ENCODE measurements at places on chromosomes 16 and 17.
A peak's percentile ranks its signal among the peaks of the same experiment; 100 is the strongest.

DNA sequence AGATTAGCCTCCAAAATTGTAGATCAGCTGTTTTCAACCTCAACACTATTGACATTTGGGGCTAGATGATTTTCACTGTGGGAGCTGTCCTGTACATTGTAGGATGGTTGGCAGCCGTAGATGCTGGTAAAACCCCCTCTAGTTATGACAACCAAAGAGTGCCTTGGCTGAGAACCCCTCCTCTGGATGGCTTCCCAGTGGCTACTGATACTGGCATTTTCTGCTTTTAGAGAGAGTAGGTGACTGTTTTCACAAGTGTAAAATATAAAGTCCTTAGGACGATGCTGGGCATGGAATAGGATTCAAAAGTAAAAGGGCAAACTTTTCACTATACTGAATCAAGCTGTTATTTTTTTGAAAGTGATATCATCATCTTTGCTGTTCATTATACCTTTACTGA lies 1048.8 kb upstream of the EEF2KMT start:
- no peak for DNase-seq

GRCh38 chr16:85090181-85090580 lies 22.1 kb downstream of the CIBAR2 start:
- no peak for DNase-seq

DNA sequence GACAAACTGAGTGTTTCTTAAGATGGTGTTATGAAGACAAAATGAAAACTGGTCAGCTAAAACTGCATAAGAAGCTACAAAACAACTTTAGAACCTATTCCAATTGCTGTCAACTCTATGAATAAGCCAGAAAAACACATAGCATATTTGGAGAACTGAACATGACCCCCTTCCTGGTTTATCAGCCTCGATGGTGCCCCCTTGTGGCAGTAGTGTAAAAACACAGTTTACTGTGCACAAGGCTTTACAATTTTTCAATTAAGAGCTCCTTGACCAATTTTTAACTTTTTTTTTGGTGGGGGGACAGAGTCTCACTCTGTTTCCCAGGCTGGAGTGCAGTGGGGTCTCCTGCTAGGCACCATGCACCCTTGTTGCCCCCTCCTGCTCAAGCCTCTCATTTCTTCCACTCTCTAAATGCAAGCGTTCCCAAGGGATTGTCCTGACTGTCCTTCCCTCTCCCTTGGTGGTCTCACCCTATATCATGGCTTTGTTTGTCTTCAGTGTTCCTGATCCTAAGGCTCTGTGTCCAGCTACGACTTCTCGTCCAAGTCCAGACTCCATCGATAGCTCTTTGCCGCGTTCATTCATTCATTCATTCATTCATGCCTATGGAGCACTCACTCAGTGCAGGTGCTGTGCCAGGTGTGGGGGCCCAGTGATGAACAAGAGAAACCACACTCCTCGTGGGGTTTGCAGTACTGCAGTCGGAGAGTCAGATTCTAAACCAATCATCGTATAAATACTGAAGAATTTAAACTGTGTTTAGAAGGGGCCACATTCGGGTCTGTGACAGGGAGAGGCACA lies 7.5 kb downstream of the EIF1 start:
- DNase-seq, result peak; percentile 72

GRCh38 chr17:17029938-17030337 lies 12.3 kb upstream of the MPRIP start:
- DNase-seq, result no peak

- no peak for DNase-seq
Measured at GRCh38 chr17:69088643-69089200, 28.0 kb upstream of the ABCA9 start.

GRCh38 chr17:29475891-29476290 lies 85.7 kb downstream of the TAOK1 start:
- no peak for DNase-seq

- DNase-seq, result no peak
Measured at GRCh38 chr17:79595471-79595870, 15.4 kb downstream of the RBFOX3 start.

DNA sequence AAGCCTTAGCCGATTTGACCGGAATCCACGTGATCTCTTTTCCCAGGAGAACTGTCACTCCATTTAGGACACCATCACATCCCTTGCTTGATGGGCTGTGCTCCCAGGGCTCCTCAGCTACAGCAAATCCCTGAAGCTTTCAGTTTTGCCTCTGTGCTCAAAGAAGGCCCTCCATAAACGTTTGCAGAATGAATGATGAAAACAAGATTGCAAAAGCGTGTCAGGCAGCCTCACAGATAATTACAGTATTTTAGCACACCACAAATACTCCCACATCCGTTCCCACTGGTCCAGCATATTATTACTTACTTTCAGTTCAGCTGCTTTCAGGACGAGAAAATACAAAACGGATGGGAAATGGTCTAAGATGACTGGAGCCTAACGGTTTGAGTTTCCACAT lies 84.6 kb downstream of the USP31 start:
- DNase-seq, result no peak

GRCh38 chr17:19747829-19748806 lies at the start of gene ALDH3A1:
Gene ALDH3A1, minus strand, starts transcription at chr17:19748298. Its CDS starts 3,169 bp downstream, at chr17:19745129.
- no peak for DNase-seq

DNA sequence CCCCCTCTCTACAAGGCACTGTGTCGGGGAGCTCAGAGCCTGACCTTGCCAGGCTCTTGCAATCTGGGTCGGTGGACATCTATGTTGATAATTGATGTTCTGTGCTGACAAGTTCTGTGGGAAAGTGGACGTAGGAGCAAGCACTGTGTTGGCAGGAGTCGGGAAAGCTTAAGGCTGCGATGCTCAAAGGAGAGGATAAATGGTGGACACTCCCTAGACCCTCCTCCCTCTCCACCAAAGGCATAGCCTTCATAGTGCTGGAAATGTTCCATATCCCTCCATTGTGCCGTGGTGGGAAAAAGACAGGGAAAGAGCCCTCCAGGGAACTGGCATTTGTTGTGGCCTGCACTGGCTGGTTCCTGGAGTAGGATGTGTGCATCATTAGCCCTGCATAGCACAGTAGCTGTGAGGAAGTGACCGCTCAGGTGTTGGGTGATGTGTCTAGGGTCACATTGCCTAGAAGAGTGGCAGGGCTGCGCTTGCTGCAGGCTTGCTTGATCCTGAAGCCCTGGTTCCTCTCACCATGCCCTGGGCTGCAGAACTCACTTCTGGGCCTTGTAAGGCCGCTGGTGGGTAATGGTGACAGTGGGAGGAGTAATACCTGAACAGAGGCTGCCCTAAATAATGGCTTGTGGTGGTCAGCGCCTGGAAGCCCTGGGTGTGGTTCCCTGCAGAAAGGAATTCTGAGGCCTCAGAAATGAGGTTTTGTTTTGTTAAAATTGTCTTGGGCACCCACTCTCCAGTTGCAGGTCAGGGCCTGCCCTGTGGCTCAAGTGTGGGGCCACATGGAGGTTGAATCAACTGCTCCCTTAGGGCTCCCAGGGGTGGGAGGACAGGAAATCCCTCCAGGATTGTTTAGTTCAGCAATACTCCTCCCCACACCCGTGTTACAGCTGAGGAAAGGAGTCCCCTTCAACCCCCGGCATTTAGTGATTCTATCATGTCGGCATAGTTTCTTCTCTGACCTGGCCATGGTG lies 62.6 kb downstream of the KSR1 start:
- no peak for DNase-seq

- no peak for DNase-seq
Measured at GRCh38 chr17:55988861-55989260, 164.4 kb upstream of the ANKFN1 start.

- DNase-seq, result no peak
Measured at GRCh38 chr16:30884760-30885159, 9.1 kb downstream of the BCL7C start.

DNA sequence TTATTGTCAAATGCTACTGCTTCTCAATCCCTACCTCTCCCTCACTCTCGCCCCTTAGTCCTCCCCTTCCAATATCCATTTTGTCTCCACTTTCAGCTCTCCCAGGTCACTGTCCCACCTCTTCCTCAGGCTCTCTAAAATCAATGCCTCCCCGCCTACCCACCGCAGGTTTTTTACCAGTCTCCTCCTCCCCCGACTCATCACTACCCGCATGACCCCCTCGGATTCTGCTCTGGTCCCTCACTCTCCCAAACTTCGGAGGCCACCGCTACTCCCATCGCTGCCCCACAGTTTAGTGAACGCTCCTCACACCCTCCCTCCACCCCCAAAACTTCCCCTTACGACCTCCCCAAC lies 513 bp downstream of the CRLF3 start:
- peak; percentile 19 for DNase-seq

DNA sequence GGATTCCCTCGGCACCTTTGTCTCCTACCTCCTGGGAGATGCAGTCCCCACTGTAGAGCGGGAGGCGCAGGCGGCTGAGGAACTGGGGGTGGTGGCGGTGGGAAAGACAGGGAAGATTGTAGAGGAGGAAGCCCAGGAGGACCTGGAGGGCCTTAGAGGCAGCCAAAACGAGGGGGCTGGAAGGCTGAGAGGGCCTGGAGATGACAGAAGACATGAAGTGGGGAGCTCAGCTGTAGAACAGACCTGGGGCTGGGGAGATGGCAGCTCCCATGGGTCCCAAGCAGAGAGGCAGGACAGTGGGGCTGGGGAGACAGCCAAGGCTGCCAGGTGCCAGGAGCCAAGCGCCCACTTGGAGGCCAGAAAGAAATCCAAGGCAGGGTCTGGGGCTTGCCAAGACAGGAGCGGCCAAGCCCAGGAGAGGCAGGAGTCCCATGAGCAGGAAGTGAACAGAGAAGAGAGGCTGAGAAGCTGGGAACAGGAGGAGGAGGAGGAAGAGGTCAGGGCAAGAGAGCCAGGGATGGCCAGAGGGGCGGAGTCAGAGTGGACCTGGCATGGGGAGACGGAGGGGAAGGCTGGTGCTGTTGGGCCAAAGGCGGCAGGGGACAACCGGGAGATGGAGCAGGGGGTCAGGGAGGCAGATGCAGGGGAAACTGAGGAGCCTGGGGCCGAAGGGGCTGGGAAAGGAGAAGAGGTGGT lies 803 bp downstream of the APOBR start:
- no peak for DNase-seq

DNA sequence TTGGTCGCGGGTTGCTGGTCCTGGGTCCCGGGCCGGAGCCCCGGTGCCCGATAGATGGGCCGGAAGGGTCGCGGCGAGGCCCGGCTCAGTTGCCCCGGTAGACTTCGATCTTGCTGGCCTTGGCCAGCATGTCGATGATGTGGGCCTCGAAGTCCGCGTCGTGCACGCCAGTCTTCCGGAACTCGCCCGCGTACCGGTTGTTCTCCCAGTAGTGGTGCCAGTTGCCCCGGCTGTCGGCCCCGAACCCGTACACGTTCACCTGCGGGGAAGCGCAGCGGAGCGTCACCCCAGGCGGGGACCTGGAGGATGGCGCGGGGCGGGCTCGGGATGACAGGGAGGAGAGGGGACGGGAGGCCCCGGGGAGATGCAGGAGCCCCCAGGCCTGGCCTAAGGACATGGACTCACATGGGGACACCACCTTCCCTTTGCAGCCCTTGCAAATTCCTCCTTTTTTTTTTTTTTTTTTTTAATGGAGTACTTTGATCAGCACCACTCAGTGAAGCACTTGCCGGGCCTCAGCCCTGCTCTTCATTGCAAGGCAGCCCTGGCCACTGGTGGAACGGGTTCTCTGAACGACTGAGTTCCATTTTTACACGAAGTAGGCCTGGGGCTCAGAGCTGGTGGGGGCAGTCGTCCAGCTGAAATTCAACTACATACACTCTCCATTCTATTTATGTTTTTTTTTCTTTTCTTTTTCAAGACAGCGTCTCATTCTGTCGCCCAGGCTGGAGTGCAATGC lies 35.1 kb downstream of the DDX19A start:
- no peak for DNase-seq

- no peak for DNase-seq
Measured at GRCh38 chr16:76955629-76956028, 235.4 kb upstream of the MON1B start.

DNA sequence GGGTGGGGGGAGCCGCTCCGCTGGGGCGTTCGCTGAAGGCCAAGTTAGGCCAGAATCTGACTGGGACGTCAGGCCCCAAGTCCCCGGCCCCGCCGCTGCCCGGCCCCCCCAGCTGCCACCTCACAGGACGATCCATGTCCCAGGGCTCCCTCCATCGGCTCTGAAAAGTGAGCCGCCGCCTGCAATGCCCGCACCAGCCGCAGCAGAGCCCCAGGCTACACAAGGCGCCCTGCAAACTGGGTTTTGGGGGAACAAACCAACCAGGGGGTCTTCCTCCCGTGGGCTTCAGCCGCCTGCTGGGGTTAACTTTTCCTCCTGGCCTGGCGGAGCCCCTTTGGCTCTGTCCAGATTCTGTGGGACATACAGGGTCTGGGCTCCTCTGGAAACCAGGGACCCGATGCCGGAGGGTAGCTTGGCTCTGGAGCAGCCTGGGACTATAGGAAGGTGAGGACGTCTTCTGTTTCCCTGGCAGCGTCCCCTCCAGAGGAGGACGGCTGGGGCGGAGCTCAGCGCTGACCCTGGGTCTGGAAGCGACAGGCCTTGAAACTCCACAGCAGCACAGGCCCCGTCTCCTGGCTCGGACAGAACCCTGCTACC lies 835 bp downstream of the NME4 start:
- DNase-seq, result peak; percentile 22

- no peak for DNase-seq
Measured at GRCh38 chr17:68908045-68908444, 47.1 kb downstream of the ABCA8 start.

GRCh38 chr17:16214190-16215001 lies 938 bp downstream of the NCOR1 start:
- no peak for DNase-seq

DNA sequence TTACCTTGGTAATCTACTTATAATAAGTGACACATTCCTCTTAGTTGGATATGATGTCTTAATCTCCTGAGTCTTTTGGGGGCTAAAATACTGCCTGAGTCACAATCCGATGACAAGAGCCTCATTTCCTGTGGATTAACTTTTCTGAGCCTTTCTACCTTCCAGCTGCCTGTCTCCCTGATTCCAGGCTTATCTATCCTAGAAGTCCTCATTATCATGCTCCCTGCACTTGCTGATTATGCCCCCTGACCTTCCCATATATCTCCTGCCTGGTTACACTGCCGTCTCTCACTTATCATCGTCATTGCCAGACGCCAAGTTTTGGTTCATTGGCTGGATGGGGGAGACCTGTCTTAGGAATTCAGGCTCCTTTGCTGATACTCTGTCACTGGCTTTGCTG lies 727.4 kb upstream of the CA10 start:
- no peak for DNase-seq

DNA sequence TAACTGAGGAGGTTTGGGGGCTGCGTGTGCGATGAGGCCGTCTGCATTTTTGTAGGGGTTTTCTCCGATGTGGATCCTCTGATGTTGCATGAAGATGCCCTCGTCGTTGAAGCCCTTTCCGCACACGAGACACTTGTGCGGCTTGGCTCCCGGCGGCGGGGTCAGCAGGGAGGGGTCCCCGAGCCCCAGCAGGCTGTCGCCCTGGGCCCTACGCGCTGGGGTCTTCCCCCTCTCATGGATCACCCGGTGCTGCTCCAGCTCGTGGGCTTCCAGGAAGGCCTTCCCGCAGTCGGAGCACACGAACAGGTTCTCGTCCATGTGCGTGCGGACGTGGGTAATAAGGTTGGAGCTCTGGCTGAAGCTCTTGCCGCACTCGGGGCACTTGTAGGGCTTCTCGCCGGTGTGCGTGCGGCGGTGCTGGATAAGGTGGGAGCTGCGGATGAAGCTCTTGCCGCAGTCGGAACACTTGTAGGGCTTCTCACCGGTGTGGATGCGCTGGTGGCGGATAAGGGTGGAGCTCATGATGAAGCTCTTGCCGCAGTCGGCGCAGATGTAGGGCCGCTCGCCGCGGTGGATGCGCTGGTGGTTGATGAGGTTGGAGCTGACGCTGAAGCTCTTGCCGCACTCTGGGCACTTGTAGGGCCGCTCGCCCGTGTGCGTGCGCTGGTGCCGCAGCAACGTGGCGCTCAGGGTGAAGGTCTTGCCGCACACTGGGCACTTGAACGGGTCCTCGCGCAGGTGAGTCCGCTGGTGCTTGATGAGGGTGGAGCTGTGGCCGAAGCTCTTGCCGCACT lies 4.3 kb downstream of the ZNF629 start:
- DNase-seq, result no peak
